ENCODE measurements at places on chromosomes 4 and X.

DNA sequence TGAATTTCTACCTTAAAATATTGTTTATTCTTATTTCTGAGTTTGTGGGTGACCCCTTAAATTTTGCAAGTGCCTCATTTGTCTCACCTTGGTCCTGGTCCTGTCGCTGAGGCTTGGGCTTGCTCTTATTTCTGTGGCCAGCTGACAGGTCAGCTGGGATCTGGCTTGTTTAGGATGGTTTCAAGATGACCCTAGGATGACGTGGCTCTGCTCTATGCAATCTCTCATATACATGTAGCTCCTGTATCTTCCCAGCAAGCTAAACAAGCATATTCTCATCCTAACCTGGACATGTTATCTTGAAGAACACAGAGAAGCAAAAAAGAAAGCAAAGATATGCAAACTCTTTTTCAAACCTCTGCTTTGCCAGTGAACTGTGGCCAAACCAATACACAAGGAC, 158.4 kb downstream of the BANK1 start:
- no peak for DNase-seq

DNA sequence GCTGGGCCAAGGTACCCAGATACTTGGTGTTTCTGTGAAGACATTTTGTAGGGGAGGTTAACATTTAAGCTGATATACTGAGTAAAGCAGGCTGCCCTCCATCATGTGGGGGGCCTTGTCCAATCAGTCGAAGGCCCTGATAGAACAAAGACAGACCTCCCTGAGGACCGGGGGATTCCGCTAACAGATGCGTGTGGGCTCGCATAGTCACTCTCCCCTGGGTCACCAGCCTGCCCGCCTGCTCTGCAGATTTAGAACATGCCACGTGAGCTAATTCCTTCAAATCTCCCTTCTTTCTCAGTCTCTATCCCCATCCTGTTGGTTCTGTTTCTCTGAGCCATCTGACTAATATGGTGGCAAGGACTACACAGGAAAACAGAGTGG, 60.7 kb downstream of the WFS1 start:
- no peak for DNase-seq

- DNase-seq, result no peak
Measured at GRCh38 chr4:48858130-48858529, 27.2 kb downstream of the OCIAD1 start.

DNA sequence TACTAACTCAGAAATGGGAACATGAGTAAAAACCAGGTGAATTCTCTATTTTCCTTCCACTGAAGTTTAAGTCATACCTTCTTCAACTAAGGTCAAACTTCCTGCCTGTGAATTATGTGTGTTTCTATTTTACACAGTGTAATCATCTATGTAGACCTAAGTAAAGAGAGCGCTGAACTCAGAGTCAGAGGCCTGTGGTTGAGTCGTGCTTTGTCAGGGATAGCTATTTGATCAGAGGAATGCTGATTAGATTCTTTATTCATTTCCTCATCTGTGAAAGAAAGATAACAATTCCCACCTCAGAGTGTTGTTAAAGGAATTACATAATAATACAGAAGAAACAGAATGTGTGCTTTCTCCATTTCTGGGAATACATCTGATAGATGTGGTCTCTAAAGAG, 654.1 kb downstream of the STIM2 start:
- DNase-seq, result no peak

GRCh38 chr4:146040623-146041022, 102.0 kb upstream of the ZNF827 start:
- no peak for DNase-seq

GRCh38 chr4:67131224-67131623, 414.1 kb downstream of the CENPC start:
- DNase-seq, result no peak

DNA sequence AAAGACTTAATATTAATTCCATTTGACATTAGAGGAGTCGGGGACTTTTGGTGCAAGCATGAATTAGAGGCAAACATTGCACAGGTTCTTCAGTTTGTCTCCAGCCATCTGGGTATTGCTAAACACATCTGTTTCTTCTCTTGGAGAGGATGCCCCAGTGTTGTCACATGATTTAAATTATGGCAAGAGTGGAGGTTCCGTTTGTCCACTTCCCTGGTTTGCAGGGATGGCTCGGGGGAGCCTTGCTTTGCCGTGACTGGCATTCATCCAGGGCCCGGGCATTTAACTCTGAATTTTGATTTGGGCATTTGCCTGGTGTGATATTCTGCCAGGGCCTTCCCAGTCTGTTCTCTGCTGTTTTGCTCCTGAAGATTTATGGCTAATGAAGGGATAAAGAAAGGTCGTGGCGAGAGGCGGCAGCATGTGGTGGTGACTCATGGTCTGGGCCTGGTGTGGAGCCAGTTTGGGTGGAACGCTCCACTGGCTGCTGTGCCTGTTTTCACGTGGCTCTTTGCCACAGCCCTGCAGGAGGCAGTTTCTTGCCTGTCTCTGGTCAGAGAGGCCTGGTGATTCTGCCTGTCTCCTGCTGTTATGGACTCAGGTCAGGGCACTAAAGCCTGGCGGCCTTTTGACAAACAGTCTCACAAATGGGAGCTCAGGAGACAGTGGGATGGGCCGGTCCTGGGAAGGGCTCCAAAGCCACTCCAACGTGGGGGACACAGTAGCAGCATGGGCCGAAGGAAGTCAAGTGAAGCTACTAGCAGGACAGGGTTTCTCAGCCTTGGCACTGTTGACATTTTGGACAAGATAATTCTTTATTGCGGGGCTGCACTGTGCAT, 99.4 kb upstream of the PGRMC2 start:
- peak; percentile 77 for DNase-seq

DNA sequence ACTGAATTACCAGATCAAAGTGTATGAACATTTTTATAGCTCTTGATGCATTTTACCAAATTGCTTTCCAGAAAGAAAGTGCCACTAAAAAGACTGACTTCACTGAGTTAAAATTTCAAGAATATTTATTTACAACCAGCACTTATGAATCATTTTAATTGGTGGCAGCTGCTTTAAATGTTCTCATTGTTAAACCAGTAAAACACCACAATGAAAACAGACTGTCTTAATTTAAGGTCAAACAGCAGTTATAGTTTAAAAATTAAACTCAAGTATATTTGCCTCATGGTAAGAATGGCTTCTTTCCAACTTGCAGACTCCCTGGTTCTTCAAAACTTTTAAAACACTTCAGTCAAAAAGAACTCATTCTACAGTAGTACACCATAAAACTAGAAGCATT, 36.9 kb downstream of the AMMECR1 start:
- no peak for DNase-seq

DNA sequence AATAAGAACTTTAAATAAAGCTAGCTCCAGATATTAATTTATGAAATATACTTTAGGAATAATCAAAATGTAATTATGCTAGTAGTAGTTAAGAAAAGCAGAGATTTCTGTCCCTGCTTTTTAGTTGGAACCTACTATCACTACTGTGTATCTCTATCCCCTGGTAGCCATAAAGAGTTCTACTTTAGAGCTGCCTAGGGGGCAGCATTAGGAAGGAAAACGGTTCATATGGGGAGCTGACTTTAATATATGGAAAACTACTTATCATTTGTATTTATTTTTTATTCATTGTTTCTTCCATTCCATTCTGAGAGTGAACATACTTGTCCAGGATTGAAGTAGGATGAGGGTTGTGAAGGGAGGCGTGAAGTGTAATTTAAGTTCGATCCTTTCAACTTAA, 40.9 kb downstream of the CPEB2 start:
- DNase-seq, result no peak

DNA sequence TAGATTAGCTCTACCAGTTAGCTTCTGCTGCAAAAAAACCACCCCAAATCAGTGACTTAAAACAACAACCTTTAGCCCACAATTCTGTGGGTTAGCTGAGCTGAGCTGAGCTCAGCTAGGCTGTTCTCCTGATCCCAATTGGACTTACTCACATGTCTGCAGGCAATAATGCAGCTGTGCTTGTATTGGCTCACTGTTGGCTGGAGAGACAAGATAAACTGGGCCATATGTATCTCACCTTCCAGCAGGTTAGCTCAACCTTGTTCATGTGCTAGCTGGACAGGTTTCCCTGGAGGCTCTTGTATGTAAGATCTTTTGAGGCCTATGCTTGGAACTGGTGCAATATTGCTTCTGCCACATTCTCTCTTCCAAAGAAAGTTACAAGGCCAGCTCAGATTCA, 261.5 kb upstream of the ADGRL3 start:
- no peak for DNase-seq

- DNase-seq, result no peak
Measured at GRCh38 chr4:71136071-71136470, 142.6 kb downstream of the DCK start.

DNA sequence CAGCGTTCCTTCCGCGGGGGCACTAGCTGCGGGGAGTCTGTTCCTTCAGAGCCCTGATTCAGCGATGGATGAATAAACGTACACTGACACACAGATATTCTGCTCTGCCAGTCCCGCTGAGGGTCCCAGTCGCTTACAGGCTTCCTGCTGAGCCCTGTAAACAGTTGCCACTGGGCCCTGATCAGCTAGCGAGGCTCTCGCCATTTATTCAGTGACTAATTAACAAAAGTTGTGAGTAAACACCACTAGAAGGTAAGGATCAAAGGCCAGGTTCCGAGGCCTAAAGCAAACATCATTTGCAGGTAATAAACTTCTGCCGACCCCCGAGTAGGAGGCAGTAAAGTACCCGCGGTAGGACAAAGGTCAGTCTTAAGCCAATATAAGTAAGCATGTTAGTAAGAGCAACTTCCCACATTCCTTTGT, 442.6 kb upstream of the GALNT7 start:
- DNase-seq, result no peak

DNA sequence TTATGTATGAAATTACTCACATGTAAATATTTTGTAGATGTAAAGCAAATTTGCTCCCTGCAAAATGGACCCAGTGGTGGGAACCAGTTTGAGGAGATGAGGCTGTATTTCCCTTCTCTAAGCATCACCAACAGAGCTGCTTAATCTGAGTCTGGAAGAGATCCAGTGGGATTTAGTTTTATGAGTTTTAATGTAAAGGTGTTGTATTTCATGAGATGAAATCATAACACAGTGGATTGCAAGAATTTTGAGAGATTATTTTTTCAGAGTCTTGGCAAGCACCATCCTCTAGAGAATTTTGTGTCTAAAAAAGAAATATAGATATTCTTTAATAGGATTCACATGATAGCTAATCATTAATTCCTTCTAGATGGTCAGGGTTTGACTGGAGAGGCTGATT, 35.6 kb upstream of the SFRP2 start:
- DNase-seq, result no peak

- no peak for DNase-seq
Measured at GRCh38 chrX:50818986-50819385, 5.0 kb upstream of the SHROOM4 start.

DNA sequence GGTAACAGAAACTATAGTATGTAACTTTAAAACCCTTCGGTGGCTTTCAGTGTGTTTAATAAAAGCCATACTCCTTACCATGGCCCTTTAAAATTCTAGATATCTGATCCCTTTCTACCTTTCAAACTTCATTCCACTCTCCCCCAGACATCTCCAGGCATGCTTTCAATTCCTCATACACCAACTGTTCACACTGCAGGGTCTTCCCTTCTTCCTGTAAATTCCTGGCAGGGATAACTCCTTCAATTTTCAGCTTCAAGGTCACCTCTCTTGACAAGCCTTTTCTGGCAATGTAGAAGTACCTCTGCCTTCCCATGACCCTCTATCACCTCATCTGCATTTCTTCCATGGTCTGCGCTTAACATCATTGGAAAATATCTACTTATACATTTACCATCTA, 60.8 kb downstream of the WDFY3 start:
- DNase-seq, result no peak

DNA sequence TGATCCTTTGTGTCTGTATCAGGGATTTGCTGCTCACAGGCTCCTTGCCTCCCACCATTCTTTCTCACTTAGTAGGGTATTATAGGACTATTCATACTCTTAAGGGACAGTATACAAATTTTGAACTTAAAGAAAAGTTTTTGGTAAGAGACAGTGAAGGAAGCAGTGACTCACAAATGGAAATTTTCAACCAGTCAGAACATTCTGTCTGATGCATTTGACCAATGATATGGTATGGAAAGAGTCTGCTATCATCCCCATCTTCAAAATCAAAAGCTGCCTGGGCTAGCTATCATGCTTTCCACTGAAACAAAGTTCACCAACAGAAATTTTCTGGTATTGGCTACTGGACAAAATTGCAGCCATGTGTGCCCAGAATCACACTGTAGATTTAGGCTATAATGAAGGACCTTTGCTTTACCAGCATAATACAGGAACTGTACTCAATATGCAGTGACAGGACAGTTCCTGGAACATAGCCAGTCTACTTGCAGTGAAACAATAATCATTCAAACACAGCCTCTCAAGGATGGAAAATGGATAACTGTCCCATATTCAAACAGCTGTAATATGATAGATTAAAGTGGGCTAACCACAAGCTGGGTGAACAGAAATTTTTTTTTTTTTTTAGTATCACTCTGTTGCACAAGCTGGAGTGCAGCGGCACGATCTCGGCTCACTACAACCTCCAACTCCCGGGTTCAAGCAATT, 109.0 kb upstream of the ACSL4 start:
- DNase-seq, result no peak

DNA sequence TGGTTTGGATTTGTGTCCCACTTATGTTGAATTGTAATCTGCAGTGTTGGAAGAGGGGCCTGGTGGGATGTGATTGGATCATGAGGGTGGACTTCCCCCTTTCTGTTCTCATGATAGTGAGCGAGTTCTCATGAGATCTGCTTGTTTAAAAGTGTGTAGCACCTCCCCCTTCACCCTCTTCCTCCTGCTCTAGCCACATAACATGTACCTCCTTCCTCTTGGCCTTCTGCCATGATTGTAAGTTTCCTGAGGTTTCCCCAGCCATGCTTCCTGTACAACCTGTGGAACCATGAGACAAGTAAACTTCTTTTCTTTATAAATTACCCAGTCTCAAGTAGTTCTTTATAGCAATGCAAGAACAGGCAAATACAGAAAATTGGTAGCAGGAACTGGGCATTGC, 138.7 kb downstream of the INPP4B start:
- DNase-seq, result no peak

GRCh38 chrX:130435937-130436336, 34.1 kb downstream of the RBMX2 start:
- no peak for DNase-seq

DNA sequence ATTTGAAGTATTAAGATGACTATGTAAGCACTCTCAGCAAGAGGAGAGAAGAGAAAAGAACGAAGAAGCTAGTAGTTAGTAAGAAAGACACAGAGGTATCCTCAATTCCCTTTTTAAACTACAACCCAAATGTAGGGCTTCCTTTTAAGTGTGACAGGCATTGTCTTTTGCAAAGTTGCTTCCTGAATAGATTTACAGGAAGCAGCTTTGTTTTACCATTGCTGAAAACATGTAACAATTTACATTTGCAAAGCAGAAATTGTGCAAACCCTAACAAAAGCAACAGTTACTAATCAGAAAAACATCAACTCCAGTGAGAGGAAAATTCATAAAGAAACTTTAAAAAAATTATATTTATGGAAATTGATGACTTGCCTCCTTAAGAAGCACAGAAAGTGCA, 96.4 kb downstream of the FAM13A start:
- no peak for DNase-seq

DNA sequence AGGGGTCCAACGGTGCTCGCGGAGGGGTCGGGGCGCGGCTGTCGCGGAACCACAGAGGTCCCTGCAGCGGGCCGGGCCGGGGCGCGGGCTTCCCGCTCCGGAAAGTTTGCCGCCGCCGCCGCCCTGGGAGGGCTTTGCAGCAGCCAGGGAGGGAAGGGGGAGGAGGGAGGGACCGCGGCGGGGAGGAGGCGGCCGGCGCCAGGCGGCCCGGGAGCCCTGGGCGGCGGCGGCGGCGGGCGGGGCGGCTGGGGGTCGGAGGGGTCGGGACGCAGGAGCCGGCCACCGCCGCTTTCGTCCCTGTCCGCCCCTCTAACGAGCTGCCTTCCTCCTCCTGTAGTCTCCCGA, 375 bp downstream of the FGFR3 start:
- DNase-seq, result peak; percentile 34

- DNase-seq, result peak; percentile 6
Measured at GRCh38 chrX:17475449-17476217, 100.6 kb downstream of the NHS start.

Measured in HTR-8/SVneo (cell line).